Endothelial cell of umbilical vein (primary cell): ENCODE measurements at places on chromosomes 3 and 15.

DNA sequence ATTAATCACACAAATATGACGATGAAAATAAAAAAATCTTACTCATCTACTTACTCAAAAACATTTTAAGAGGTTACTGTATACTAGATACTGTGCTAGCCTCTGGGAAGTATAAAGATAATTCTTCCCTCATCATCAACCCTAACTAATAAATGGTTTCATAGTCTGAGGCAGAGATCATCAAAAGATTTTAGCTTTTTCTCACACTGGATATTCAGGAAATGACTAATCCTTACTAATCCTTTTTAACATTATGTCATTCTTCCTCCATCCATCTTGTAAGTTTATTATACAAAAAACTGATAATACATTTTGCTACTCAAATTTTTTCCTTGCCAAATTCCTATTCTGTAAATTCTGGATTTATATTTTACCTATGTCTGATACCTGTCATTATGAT, 29.7 kb downstream of the ACAD11 start:
- DNase-seq: peak; percentile 76

GRCh38 chr3:118682921-118683320, 351.7 kb downstream of the IGSF11 start:
- no peak for DNase-seq

GRCh38 chr3:110454066-110454465, 617.5 kb upstream of the NECTIN3 start:
- peak; percentile 14 for DNase-seq

- DNase-seq: no peak
These were observed 148.0 kb downstream of the DIPK2A start for GRCh38 chr3:144119633-144120032.

GRCh38 chr3:126465928-126466544, 9.7 kb downstream of the ZXDC start:
- no peak for DNase-seq

GRCh38 chr3:149534671-149535332, 60.3 kb downstream of the TM4SF4 start:
- DNase-seq: no peak

DNA sequence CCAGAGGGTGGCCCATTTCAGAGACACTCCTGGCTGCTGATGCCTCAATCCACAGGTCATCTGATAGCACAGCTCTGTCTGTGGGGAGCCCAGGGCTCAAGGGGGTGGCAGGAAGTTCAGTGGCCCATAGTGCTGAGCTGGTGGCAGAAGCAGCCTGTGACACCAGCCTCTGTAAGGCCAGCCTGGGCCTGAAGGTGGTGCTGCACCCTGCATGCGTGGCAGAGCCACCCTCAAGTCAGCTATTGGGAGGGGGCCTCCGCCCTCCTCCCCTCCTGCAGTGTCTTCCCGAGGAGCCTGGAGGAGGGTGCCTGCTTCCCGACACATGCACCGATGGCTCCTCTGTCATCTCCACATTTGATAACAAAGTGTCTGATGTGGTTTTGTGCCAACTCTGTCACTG, 3.0 kb downstream of the PLA1A start:
- DNase-seq: no peak

DNA sequence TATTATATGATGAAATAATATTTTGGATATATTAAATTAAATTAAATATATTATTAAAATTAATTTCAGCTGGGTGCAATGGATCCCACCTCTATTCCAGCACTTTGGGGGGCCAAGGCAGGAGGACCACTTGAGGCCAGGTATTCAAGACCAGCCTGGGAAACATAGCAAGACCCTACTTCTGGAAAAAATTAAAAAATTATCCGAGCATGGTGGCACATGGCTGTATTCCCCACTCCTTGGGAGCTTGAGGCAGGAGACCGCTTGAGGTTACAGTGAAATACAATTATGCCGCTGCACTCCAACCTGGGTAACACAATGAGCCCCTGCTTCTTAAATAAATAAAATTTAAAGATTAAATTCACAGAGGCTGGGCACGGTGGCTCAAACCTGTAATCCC, 61.4 kb downstream of the SH3BP5 start:
- DNase-seq: no peak

DNA sequence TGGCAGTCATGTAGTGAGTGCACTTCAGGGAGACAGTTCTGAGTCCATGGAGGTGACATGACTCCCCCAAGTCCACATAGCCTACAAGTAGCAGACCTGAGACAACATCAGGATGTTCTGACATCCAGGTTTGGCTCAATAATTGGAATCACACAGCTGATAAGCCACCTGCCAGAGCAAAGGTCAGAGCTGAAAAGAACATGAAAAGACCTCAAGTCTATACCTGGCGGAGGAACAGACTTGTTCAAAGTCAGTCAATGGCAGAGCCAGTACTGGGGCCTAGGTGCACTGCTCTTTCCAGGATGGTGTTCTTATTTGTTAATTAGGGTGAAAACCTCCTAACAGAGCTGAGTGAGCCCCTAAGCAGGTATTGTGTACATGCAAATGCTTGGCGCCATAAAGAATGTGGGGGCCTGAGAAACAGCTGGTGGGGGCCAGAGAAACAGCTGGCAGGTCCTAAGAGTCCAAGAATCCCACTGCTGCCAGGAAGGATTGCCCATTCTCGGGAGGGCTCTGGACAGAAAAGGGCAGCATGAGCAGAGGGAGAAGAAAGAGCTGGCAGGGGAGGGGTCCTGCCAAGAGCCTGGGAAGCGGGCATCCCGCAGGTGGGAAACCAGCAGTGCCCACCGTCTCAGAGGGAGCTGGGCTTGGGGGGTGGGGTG, 17.1 kb downstream of the MASP1 start:
- no peak for DNase-seq

DNA sequence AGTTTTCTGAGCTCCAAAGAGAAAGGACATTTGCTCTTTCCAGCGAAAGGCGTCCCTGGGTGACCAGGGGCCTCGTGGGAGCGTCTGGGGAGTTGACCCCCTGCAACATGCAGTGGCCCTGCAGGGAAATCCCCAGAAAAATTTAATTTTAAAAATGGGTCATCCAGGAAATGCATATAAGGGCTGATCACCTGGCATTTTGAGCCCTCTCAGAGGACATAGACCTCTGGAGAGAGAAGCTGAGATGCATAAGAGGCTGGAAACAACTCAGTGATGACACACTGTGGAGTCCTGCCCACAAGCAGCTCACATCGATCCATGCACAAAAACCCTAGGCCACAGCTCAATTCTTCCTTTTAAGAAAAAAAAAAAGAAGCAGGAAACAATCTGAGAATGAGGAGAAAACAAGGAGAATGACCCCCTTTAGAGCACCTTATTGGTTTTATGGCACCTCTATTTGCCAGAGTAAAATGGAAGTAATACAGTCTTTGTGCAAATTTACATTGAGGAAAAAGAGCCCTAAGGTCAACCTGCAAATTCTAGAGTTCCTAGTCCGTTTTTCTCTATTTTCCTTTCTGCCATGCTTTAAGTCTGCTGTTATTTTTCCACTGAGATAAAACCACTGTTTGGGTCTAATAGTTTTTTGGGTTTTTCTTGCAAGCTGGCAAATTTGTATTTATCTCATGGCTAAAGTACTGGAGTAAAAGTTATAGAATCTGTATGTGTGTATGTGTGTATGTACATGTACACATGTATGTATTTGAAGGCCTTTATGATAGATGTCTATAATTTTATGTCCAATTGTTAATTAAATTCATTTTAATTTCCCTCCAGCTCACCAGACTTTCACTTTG, 6.9 kb upstream of the BDH1 start:
- DNase-seq: no peak

DNA sequence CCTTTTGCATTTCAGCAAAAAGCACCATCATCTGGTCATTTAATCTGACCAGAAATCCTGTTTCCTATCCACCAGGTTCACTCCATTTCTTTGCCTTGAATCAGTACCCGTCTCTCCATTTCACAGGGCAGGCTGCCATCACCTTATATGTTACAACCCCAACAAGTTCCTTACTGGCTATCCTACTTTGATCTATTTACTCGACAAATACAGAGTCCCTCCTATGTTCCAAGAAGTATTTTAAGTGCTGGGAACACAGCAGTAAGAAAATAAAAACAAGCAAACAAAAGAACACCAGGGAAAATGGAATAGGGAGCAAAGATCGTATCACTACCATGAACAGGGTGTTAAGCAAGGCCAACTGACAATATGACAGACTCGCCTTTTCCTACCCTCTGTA, 295.2 kb upstream of the WNT5A start:
- no peak for DNase-seq

GRCh38 chr3:63981980-63982379, 41.3 kb downstream of the PSMD6 start:
- no peak for DNase-seq

DNA sequence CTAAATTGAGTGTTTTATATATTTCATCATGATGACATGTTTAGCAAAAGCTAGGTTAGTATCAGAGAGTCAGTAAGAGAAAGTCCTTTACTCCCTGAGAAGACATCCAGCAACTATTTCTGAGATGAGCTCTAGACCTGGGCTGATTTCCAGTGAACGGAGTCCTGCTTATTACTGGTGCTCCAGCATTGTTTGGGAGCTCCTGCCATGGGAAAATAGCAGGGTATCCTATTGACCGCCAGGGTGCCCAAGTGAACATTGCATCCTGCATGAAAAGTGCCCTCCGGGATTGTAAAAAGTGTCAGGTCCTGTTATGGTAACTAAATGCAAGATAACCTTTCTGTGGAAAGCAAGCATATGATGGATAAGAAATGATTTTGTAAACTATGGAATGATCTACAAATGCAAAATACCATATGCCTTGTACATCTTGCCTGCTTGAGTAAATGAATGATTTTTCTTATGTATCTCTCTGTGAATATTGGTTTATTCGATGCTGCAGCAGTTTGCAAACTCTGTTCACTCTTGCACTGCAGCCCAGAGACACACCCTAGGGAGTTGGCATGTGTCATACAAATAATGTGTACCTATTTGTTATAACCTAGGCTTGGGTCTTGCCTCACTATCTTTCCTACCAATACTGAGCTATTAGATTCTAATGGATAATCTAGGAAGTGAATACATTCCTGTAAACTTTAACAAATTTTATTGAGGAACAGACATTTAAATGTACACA, 96.7 kb downstream of the IL5RA start:
- no peak for DNase-seq

- no peak for DNase-seq
These were observed 33.3 kb downstream of the LEO1 start for GRCh38 chr15:51938286-51938685.

DNA sequence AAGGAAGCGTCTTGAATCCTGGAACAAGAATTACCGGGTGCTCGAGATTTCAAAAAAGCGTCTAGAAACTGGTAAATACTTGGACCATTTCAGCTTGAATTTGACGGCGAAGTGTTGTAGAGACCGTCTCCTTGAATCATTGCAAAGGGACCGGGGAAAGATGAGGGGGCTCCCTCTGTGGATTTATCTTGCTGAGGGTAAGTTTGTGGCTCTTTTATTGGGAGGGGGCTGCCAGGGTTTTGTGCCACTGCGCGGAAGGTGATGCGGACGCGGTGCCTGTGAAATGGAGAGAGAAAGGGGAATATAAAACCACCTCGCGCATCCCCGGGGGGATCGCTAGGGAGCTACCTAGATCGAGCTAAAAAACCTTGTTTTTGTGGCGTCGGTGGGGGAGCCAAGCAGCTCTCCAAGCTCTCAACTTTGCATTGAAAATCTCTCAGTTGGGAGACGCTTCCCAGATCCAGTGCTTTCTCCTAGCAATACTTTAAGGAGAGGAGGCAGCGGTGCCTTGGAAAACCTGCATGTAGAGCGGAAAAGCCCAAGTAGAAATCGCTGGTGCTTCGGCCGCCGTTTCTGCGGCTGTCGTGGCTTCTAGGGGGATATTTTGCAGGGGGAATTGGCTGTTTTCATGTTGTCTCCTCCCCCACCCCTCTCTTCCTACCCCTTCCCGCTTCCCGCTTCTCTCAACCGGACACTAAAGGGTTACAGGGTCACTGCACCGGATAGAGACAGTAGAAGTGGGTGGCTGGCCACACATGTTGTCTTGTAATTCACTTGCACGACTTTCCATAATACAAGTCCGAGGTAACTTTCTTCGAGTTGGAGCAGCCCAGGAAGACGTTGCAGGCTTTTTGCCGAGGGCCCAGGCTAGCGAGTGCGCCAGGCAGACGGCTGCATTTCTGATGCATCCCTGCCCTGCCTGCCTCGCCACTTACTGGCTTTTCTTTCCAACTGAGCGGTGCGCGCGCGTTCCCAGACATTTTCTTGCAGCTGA, 187.6 kb downstream of the NLGN1 start:
- DNase-seq: peak; percentile 69

DNA sequence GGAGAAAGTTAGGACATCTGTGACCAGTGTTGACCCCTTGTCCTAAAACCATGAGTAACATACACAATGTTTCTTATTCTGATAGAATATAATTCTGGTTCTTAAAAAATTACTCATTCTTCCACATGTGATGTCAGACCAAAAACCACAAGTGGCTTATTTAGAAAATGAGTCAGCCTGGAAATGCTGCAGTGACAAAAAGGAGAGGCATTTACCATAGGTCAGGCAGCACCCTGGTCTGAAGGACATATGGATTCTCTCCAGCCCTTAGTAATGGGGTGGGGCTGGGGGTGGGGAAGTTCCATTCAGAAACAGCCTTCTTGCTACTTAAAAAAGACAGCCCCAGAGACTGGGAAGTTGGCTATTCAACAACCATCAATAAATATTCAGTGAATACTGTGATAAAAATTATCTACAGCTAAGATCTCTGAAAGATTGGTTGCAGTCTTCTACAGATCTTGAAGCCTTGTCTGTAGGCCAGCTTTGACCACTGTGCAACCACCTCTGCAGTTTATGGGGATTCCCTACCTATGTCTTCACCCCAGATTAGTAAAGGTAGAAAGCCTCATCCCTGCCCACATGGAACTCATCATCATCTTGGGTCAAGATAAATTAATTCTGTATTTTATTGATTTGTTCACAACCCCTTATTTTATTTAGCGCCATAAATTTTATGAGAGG, 34.9 kb upstream of the TIMP4 start:
- peak; percentile 79 for DNase-seq

DNA sequence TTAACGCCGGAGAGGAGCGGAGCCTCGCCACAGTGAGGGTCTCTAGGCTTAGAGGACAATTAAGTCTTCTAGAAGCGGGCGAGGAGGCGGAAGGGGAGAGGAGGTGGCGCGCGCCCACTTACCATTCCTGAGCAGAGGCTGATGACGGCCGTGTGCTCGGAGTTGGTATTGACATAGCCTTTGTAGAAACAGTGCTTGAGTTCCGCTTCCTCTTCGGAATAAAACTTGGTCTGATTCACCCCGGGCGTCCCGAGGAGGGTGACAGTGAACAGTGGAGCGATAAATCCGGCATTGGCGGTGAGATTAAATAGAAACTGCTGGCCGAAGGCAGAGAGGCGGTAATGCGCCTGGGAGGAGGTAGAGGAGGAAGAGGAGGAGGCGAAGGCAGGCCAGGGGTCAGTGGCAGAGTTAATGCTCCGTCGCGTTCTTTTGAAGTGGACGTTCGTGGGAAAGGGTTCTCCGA, 1.3 kb downstream of the ADAMTS9 start:
- DNase-seq: peak; percentile 77

- no peak for DNase-seq
These were observed 2.2 kb upstream of the EPHB3 start for GRCh38 chr3:184559336-184559735.

DNA sequence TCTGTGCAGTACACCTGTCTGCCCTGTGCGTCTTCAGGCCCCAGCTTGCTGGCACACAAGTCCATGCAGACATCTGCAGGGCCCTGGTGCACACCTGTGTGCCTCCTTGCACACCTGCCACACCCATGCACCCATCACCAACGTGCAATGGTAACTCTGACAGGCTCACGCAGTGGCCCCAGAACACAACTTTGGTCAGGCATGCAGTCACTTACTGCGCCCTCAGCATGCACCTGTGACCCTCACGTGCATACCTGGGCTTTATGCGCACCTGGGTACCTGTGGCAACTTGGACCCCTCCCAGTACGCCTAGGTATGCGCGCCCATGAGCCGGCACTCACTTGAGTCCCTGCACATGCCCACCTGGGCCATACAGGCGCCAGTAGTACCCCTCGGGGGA, 1.7 kb downstream of the PLXND1 start:
- DNase-seq: no peak
